A549 (cell line): ENCODE measurements at places on chromosomes 1 and 21. TPM values are rescaled to one million over a fixed set of nuclear protein-coding genes. Genes with fewer than 3 reads are reported as not detected.

SLFNL1 gene
- polyA plus RNA-seq, result 0.03 to 0.05 TPM (median 0.04 TPM) in 3 replicates

RAB7B gene
- 0.20 to 0.37 TPM (median 0.30 TPM) in 3 replicates for polyA plus RNA-seq

FAM72D gene
- polyA plus RNA-seq, result 11.1 to 13.5 TPM (median 12.9 TPM) in 3 replicates

OR2AK2 gene
- polyA plus RNA-seq, result not detected in 3 replicates

DNA sequence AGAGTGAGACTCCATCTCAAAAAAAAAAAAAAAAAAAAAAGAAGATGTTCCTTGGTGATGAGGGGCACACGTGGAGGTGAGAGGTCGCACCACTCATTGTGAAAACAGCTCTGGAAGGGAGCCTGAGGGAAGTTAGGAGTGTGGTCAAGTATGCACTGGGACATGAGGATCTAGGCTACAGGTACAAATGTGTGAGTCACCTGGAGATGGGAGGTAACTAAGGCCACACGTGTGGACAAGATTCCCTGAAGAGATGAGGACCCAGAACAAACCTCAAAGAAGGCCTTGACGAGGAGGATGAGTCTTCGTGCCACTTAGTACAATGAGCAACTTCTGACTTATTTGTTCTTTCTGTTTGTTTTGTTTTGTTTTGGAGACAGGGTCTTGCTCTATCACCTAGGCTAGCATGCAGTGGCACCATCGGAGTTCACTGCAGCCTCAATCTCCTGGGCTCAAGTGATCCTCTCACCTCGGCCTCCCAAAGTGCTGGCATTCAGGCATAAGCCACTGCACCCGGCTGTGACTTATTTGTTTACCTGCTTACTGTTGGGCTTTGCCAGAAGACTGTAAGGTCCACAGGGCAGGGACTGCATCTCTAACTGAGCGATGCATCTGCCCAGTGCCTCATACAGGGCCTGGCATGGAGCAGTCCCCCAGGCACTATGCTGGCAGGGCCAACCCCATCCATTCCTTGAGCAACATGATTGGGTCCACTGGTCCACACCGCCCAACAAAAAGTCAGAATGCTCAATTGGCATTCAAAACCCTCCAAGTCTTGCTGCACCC is 6.4 kb downstream of the ASAP3 start:
- DNase-seq, result no peak

DNA sequence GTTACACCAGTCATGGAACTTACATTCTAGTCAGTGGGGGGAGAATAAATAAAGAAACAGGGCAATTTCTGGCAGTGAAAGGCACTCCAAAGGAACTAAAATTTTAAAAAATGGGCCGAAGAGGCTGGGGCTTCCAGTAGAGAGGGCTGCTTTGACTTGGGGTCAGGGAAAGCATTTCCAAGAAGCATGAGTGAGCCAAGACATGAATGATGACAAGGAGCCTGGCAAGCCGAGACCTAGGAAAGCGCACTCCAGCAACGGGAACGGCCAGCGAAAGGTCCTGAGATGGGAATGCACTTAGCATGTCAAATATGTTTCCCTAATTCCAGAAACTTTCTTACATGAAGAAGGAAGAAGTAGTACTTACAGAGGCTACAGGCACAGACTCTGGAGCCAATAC is 95.4 kb upstream of the NGF start:
- no peak for DNase-seq

GRCh38 chr1:155651861-155652661 is 36.5 kb downstream of the YY1AP1 start:
- DNase-seq, result no peak

DNA sequence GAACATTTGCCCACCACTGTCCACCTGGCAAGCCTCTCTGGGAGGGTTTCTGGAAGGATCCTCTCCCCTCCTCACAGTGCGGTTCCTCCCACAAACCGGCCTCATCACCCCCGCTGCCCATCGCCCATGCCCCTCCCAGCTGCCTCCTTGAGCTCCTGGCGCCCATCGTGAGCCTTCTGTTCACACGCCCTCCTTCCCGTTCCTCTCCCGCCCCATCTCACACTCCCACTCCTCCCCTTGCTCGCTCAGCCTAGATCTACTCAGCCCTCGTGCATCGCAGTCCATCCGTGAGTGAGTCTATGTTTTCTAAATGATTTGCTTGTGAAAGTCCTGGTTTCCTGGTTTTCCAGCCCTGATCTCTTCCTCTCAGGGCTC is 119.1 kb upstream of the C1orf174 start:
- no peak for DNase-seq

- no peak for DNase-seq
Observed at GRCh38 chr1:83131692-83131955, 867.3 kb downstream of the TTLL7 start.
